Panc1 (cell line): ENCODE measurements at places on chromosomes 11 and 22.
A peak's percentile ranks its signal among the peaks of the same experiment; 100 is the strongest.

DNA sequence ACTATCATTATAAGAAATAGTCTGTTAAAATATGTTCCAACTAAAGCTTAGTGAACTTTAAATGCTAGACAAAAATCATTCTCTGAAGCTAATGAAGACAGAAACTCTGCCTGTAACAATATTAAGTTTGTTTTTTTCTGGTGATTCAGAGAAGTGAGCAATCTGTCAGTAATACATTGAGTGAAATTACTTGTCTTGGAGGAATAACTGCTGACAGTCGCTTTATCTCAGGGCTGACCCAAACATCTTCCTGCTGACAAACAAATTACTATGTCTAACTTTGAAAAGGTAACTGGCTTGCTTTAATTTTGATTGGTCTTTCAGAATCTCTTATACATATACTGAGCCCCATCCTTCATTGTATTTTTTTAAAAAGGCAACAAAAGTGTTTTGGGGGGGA lies 264.5 kb downstream of the SOX6 start:
- DNase-seq, result no peak

GRCh38 chr11:88307749-88308425 lies 29.6 kb downstream of the CTSC start:
- DNase-seq, result no peak

- peak; percentile 39 for DNase-seq
Measured at GRCh38 chr11:5476186-5476819, 12.2 kb upstream of the OR52D1 start.

GRCh38 chr11:73431396-73431795 lies 55.2 kb downstream of the RELT start:
- no peak for DNase-seq

- no peak for DNase-seq
Measured at GRCh38 chr11:45917286-45917622, 423 bp downstream of the PEX16 start.

GRCh38 chr11:3077189-3077836 lies 20.1 kb upstream of the CARS1 start:
- DNase-seq, result no peak

DNA sequence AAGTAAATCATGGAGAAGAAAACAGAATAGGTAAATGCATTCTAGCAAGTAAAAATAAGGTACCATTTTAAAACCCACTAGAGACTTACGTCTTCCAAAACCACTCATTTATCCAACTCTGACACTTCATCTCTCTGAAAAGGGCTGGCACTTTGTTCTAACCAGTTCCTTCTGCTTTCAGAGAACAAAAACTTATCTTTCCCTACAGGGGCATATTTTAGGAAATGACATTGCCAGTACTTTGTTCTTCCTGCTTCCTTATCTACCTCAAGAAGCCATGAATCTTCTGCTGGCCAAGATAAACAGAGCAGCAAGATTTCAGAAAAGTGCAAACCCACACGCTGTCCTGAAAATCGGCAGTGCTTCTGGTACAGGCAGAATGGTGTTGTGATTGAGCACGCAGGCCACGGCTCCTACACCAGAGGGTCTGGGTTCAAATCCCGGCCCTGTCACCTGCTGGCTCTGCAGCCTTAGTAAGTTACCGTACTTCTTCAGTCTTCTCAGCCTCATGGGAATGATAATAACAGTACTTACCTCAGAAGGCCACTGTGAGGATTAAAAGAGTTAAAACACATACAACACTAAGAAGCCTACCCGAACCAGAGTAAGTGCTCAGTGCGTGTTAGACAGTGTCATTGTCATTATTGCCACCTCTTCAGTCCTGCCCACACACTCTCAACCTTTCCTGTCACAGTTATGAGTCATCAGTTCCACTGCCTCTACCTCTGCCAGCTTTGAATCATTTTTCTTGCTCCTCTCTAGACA lies 11.0 kb downstream of the MPZL3 start:
- DNase-seq, result no peak

DNA sequence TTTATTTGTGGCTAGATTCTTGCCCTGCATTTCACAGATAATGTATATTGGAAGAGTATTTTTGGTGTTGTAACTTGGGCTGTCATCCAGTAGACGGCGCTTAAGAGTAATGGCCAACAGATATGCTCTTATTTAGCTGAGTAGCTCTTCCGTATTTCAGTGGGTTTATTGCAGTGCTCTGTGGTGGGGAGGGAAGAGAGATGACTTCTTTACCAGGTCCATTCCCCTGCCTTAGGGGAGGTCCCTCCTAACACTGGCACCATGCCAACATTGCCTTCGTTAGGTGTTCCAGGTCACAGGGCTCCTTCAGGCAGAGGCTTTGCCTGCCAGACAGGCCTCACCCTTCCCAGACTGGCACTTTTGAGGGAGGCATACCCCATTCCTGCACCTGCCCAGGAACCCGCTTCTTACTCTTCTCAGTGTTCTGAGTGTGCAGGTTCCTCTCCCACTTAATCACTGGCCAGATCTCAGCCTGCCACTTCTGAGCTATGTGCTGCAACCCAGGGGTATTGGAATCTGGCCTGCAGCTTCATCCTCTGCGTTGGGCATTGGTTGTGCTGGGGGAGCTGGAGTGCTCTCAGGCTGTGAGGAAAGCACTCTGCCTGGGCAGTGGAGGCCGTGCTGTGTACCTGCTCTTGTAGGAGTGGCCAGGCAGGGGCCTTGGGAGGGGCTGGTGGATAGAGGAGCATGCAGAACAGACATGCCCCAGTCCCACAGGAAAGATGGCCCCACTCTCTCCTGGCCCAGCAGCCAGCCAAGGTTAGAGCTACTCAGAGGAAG lies 29.4 kb upstream of the SLN start:
- peak; percentile 39 for DNase-seq

GRCh38 chr11:57417056-57417455 lies 9.9 kb downstream of the SLC43A3 start:
- no peak for DNase-seq

DNA sequence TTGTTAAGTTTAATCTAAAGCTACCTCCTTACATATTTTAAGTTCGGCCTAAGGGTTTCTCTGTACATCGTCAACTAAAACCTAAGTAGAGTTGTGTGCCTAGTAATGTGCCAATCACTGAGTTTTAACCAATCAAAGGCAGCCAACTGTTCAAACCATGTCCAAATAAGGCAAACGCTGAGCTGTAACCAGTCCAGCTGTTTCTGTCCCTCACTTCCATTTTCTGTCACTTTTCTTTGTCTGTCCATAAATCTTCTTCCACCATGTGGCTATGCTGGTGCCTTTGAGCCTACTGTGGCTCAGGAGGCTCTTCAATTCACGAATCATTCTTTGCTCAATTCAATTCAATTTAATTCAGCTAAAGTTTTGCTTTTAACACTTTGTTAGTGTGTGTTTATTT lies 13.9 kb upstream of the ATXN10 start:
- no peak for DNase-seq

DNA sequence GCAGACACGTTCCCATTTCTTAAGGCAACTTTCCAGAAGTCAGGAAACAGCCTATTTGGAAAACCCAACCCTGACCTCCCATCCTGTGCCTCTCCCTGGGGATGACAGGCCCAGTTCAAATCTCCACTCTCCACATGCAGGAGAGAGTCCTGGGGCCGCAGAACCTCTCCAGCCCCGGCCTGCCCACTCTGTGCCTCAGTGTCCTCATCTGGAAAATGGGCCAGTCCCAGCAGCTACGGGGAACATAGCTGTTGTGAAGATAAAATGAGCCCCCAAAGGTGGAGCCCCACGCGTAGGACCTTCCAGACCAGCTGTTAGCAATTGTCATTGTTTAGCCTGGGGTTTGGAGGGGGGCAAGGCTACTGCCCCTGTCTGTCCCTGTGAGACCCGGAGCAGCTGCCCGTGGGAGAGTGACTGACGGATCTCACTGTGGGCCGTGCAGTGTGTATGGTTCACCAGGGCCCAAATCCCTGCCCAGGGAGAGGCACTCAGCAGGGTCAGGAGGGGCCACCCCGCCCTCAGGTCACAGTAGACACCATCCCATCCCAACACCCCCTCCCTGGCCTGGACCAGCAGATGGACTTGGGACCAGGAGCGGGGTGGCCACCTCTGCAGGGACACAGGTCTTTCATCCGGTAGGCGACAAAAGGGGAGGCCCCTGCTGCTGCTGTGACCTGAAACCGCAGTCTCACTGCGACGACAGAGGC lies 145.9 kb downstream of the CTTN start:
- DNase-seq, result no peak

GRCh38 chr11:94309757-94310156 lies 5.4 kb downstream of the IZUMO1R start:
- DNase-seq, result no peak

DNA sequence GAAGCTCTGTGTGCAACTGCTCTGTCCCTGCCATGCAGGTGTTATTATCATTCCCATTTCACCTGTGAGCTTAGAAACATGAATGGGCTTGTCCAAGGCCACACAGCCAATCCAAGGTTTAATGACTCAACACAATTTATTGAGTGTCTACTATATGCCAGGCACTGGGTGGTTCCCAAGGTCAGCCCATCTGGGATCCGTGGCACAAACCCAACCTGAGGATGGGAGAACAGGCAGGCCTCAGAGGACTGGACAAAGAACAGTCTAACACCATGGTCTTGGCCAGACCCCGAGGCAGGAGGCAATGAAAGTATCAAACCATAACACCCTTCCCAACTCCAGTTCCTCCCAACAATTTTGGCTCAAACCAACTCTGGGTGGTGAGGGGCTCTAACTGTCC lies 15.7 kb downstream of the SPATA19 start:
- no peak for DNase-seq

DNA sequence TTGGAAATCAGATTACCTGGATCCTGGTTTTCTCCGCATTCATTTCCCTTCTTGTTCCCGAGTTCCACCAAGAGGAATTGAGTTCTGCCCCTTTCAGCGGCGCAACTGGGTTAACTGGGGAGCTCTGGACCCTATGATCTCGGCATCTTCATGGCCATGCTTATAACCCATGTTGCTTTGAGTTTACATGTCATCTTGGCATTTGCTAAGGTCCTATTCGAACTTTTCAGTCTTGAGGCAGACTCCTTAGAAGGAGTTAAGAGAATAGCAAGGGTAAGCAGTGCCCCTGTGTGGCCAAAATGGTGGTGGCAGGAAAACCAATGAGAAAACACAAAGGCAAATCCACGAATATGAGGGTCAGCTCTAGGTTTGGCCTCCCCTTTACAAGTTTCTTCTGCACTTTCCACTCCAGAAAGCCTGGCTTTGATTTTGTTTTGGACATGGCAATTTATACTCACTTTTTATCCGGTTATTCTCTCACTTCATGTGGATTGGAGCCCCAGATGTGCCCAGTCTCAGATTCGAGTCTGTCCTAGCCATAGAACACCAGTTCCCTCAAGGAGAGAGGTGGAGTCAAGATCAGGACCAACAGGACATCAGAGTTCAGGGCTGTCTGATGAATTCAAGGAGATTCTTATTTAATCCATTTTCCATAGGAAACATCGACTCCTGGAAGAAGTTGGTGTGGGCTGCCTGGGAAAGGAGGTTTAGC lies 55.3 kb upstream of the FBXO3 start:
- peak; percentile 67 for DNase-seq

DNA sequence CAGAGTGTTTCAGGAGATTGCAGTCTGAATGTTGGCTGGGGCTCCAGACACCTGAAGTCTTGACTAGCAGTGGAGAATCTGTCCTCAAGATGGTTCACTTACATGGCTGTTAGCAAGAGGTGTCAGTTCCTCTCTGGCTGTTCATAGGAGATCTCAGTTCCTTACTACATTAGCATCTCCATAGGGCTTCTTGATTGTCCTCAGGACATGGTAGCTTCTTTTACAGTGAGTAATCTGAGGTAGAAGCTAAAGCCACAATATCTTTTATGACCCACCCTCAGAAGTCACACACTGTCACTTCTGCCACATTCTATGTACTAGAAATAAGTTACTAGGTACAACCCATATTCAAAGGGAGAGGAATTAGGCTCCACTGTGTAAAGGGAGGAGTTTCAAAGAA lies 10.5 kb upstream of the PATL1 start:
- no peak for DNase-seq

DNA sequence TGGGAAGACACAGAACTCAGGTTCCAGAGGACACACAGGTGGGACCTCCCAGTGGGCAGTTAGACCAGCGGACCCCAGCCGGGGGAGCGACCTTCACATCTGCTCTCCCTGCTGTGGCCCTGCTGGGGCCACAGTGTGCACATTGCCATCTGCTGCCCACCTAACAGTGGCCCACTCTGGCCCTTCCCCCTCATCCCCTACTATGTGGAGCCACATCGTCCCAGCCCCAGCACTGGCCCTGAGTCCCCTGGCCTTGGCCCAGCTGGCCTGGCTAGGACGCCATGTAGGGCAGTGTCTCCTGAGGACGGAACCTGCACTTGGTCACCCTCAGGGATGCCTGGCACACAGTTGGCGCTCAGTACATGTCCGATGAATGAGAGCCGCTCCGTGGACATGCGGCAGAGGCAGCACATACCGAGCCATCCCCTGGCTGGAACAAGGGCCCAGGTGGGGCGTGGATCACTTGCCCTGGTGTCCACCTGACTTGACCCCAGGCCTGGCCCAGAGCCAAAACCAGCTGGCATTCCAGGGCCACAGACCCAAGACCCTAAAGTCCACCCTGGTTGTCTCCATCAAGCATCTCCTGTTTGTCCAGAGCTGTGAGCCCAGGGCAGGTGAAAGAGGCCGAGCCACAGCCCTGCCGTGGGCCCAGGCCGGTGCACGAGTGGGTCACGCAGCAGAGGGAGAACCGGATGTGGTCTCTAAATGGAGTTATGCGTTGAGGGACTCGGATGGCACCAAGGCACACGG lies 93.1 kb upstream of the FGF3 start:
- no peak for DNase-seq

- DNase-seq, result no peak
Measured at GRCh38 chr22:38462960-38463784, 4.7 kb upstream of the KDELR3 start.

- DNase-seq, result no peak
Measured at GRCh38 chr11:122123263-122123929, 7.4 kb upstream of the BLID start.

DNA sequence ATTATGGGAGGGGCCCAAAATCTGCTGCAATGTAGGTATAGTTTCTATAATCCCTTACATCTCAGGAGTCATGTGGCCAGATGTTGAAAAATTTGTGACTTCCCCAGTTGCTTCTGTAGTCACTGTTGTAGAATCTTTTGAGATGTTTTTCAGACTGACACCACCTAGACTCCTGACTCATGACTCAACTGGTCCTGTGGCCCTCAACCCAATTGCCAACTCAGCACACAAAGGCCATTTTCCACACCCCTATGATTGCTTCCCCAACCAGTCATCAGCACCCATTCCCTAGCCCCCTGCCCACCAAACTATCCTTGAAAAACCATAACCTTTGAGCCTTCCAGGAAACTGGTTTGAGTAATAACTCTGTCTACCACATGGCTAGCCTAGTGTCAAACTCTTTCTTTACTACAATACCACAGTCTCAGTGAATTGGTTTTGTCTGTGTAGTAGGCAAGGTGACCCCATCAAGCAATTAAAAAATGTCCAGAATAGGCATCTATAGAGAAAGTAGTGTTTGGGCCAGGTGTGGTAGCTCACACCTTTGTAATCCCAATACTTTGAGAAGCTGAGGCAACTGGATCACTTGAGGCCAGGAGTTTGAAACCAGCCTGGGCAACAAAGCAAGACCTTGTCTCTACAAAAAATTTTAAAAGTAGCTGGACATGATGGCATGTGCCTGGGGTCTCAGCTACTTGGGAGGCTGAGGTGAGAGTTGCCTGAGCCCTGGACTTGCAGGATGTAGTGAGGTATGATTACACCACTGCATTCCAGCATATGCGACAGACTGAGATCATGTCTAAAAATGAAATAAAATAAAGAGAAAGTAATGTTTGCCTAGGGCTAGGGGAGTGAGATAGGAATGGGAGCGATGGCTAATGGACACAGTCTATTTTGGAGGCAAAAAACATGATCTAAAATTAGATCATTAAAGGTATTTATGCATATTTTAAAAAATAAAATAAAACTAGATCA lies 24.1 kb upstream of the FEZ1 start:
- DNase-seq, result no peak
